ENCODE measurements at places on chromosomes 4 and X. TPM values are rescaled to one million over a fixed set of nuclear protein-coding genes. Genes with fewer than 3 reads are reported as not detected.

GRCh38 chrX:132433001-132433400, 55.8 kb downstream of the MBNL3 start:
- no peak overlapping the region for H3K4me3 ChIP-seq
- H3K36me3 ChIP-seq = no peaks in the 10 kb centered on the region
- H3K4me1 ChIP-seq = no peaks in the 10 kb centered on the region
- H3K27ac ChIP-seq = no peak overlapping the region

DNA sequence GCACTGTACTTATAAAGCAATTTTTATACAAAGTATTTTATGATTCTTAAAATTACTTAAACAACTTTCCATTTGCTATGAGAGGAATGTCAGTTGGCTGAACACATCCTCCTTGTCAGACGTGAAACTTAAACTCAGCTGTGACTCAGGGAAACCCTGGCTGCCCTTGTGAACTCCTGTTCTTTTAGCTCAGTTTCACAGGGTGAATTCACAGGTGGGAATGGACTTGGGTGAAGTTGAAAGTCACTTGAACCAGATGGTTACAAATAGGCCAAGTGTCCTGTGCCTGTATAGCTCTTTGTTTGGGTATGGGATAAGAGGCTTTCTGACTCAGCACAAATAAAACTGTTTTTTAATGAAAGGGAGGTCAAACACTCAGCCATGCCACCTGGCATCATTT, 67.4 kb upstream of the FAM47B start:
- no peaks in the 10 kb centered on the region for H3K4me1 ChIP-seq
- H3K27ac ChIP-seq = no peak overlapping the region
- DNase-seq = no peak
- H3K27me3 ChIP-seq = no peaks in the 10 kb centered on the region
- H3K36me3 ChIP-seq = no peaks in the 10 kb centered on the region

- no peak overlapping the region for H3K27ac ChIP-seq
- no peak for DNase-seq
- no peaks in the 10 kb centered on the region for H3K27me3 ChIP-seq
- H3K4me1 ChIP-seq = no peaks in the 10 kb centered on the region
- H3K4me3 ChIP-seq = no peak overlapping the region
Observed at GRCh38 chr4:32180086-32180485, 1459.9 kb downstream of the PCDH7 start.

GRCh38 chrX:21373001-21373400, 1.2 kb upstream of the CNKSR2 start:
- H3K4me1 ChIP-seq = no peaks in the 10 kb centered on the region
- H3K36me3 ChIP-seq = no peaks in the 10 kb centered on the region
- no peak overlapping the region for H3K4me3 ChIP-seq
- DNase-seq = no peak
- no peaks in the 10 kb centered on the region for H3K27me3 ChIP-seq

- no peaks in the 10 kb centered on the region for H3K36me3 ChIP-seq
- no peaks in the 10 kb centered on the region for H3K4me1 ChIP-seq
- H3K27ac ChIP-seq = no peak overlapping the region
- peak; percentile 52 for DNase-seq
- H3K4me3 ChIP-seq = no peak overlapping the region
- no peaks in the 10 kb centered on the region for H3K27me3 ChIP-seq
Observed at GRCh38 chrX:39645178-39645895, 452.4 kb downstream of the BCOR start.

DNA sequence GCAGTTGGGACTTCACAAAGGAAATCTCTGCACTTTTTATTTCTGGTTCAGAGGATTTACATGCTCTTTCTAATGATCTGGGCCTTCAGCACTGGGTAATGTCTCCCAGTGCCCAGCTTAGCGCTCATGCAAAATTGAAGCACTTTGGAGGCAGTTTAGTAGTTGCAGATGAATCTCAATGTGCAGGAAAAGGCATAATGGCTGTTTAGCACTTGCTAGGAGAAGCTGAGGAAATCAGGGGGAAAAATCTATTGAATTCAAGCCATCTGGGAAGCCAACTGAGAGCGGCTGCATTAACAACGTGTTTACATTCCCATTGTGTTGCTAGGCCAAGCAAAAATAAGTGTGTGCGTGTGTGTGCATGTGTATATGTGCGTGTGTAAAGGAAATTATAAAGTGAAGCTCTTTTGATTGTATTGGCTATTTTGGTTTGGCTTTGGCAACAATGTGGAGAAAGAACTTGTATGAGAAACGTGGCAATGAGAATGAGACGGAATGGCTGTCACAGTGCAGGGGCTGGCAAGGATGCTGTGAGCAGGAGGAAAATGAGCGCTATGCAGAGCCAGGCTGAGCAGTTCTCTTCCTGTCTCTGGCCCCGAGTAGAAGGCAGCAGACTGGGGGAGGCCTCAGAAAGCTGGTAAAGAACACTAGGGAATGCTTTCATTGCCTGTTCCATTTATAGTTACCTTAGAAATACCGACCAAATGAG, 231.5 kb downstream of the UNC5C start:
- H3K27ac ChIP-seq = no peak overlapping the region
- no peaks in the 10 kb centered on the region for H3K36me3 ChIP-seq
- no peak overlapping the region for H3K4me3 ChIP-seq

GRCh38 chrX:40146262-40147125, 48.7 kb upstream of the BCOR start:
- no peaks in the 10 kb centered on the region for H3K4me1 ChIP-seq
- peak overlapping the region; percentile 39 for H3K4me3 ChIP-seq
- no peaks in the 10 kb centered on the region for H3K27me3 ChIP-seq
- H3K36me3 ChIP-seq = no peaks in the 10 kb centered on the region
- DNase-seq = peak; percentile 65
- H3K27ac ChIP-seq = peak overlapping the region; percentile 38

DNA sequence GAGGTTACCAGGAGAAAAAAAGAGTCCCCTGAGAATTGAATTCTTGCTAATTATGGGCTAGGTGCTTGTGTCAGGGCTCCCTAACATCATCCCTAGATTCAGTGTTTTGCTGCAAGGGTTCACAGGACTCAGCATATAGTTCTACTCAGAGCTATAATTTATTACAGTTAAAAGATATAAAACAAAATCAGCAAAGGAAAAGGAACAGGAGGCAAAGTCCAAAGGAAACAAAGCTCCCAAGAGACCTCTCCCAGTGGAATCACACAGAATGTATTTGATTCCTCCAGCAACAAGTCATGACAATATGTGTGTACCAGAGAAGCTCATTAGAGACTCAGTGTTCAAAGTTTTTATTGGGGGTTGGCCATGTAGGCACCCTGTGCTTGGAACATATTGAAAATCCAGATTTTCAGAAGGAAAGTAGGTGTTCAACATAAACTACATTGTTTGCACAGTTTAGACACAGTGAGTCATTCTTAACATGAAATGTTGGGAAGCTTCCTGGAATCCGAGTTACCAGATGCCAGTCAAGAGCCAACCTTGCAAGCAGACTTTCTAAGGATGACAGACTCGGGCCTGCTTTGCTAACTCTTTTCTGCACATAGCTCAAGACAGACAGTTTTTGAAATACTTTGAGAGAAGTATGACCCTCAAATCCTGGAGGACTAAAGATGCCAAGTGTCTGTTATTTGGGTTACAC, 311.3 kb upstream of the EMCN start:
- DNase-seq = no peak
- no peaks in the 10 kb centered on the region for H3K4me1 ChIP-seq

GRCh38 chr4:150570862-150571261, 11.1 kb upstream of the MAB21L2 start:
- peaks cover 7% of the 10 kb centered on the region for H3K4me1 ChIP-seq
- DNase-seq = no peak
- no peak overlapping the region for H3K27ac ChIP-seq
- no peaks in the 10 kb centered on the region for H3K36me3 ChIP-seq
- no peak overlapping the region for H3K4me3 ChIP-seq

GRCh38 chrX:111823128-111823527, 52.9 kb upstream of the TRPC5OS start:
- H3K4me1 ChIP-seq = no peaks in the 10 kb centered on the region
- H3K36me3 ChIP-seq = no peaks in the 10 kb centered on the region
- H3K27ac ChIP-seq = no peak overlapping the region
- DNase-seq = no peak
- no peaks in the 10 kb centered on the region for H3K27me3 ChIP-seq

- no peak for DNase-seq
- H3K4me3 ChIP-seq = no peak overlapping the region
- H3K27ac ChIP-seq = no peak overlapping the region
- no peaks in the 10 kb centered on the region for H3K4me1 ChIP-seq
Observed at GRCh38 chr4:3035249-3035648, 39.1 kb downstream of the HTT-AS start.

DNA sequence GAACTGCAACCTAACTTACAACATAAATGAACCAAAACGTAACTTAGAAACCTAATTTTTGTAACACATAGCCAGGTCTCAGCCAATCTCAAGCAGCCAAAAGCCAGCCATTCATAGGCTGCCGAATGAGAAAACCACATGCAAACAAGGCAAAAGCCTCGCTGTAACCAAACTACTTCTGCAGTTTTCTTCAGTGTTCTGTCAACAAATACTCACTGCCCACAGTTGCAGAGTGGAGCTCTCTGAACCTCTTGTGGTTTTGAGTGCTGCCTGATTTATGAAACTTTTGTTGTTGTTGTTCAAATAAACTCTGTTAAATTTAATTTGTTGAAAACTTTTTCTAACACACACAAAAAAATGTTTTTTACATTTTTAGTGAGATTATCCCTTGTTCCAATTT, 251.2 kb downstream of the PAPSS1 start:
- DNase-seq = no peak
- H3K36me3 ChIP-seq = no peaks in the 10 kb centered on the region
- no peaks in the 10 kb centered on the region for H3K27me3 ChIP-seq
- H3K4me1 ChIP-seq = no peaks in the 10 kb centered on the region

DNA sequence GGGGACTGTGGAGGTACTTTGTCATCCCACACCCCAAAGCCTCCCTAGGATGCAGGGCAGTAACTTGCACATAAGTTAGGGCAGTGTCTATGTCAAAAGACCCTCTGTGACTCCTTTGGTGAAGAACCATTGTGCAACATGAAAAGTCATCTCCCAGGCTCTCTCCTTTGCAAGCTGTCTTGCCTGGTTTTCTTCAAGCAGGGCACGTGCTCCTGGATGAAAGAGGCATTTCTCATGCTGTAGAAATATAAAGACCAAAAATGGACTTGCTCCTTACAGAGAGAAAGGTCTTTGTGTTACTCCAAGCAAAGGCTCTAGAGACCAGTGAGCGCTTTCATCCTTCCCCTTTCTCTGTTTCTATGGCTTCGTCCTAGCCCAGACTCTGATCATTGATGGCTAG, 44.9 kb downstream of the PLAC1 start:
- no peak overlapping the region for H3K4me3 ChIP-seq
- H3K27me3 ChIP-seq = no peaks in the 10 kb centered on the region
- H3K36me3 ChIP-seq = no peaks in the 10 kb centered on the region
- H3K4me1 ChIP-seq = no peaks in the 10 kb centered on the region

- H3K4me3 ChIP-seq = no peak overlapping the region
- DNase-seq = no peak
- H3K4me1 ChIP-seq = no peaks in the 10 kb centered on the region
Observed at GRCh38 chr4:75997946-75998345, 7.2 kb upstream of the SDAD1 start.

GRCh38 chrX:66046612-66047235, 6.8 kb upstream of the VSIG4 start:
- no peaks in the 10 kb centered on the region for H3K27me3 ChIP-seq
- H3K27ac ChIP-seq = no peak overlapping the region
- no peaks in the 10 kb centered on the region for H3K4me1 ChIP-seq
- DNase-seq = no peak

The SYP gene
- 6.7 TPM for total RNA-seq

The APELA gene
- not detected for total RNA-seq

The SLC25A43 gene
- 25.9 TPM for total RNA-seq

The ZNF674 gene
- total RNA-seq = 9.5 TPM

The STATH gene
- total RNA-seq = not detected

The CT45A1 gene
- total RNA-seq = not detected
